ENCODE measurements at places on chromosomes 7 and 10.

DNA sequence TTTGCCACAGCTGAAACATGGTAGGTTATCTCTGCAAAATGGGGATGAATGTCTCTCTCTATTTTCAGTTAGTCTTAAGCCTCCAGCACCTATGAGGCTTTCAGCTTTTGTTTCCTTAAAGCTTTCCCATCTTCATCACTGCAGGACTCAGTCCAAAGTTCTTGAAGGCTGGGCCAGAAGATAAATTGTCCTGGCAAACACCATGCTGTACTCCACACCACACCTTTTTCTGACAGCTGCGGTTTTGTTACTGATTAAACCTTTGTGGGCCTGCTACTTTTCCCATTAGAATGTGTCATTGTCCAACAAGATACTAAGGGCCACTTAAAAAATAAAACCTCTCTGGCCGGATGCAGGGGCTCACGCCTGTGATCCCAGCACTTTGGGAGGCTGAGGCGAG, 87.2 kb upstream of the A1CF start:
- DNase-seq: no peak

- DNase-seq: no peak
Measured at GRCh38 chr7:157151626-157152339, 13.1 kb downstream of the UBE3C start.

GRCh38 chr7:157719705-157720655, 383.2 kb downstream of the DNAJB6 start:
- DNase-seq: no peak

GRCh38 chr10:122293156-122293960, 22.3 kb downstream of the BTBD16 start:
- no peak for DNase-seq

Measured in ELF-1 (cell line).